Stimulated activated effector memory CD8-positive, alpha-beta T cell treated with anti-CD3 and anti-CD28 coated beads, Interleukin-12 subunit alpha, Interleukin-12 subunit beta, amount 100 ng/mL, for 72 hours (primary cell): ENCODE measurements at places on chromosomes 2 and 18.

- no peak for DNase-seq
Observed at GRCh38 chr2:201768918-201769317, 11.8 kb downstream of the ALS2 start.

GRCh38 chr2:220148471-220149248 lies 521.2 kb downstream of the SLC4A3 start:
- DNase-seq = no peak

DNA sequence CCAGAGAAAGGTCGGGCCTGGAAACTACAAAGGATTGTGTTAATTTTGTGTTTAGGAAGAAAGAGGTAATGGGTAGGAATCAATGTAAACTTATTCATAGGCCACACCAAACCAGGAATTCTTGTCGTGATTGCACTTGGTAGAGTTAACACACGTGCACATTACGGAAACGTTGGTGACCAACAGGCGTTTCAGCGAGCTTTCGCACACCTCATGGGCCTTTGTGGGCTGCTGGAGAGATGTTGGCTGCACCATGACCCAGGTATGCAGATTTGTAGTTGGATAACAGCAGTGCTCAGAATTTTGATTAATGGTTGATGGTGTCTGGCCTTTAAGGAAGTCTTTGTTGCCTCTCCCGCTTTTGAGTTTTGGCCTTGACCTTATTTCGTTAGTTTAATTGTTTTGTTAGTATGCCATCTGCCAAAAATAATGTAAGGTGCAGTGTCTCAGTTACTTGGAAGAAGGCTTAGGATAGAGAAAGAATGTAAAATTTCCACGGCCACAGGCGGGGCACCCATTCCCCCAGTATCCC lies 1.9 kb downstream of the ZNF236 start:
- no peak for DNase-seq

- peak; percentile 80 for DNase-seq
Observed at GRCh38 chr2:199977984-199978415, 22.6 kb downstream of the MAIP1 start.

- DNase-seq = no peak
Observed at GRCh38 chr2:169114056-169114455, 44.7 kb downstream of the DHRS9 start.

DNA sequence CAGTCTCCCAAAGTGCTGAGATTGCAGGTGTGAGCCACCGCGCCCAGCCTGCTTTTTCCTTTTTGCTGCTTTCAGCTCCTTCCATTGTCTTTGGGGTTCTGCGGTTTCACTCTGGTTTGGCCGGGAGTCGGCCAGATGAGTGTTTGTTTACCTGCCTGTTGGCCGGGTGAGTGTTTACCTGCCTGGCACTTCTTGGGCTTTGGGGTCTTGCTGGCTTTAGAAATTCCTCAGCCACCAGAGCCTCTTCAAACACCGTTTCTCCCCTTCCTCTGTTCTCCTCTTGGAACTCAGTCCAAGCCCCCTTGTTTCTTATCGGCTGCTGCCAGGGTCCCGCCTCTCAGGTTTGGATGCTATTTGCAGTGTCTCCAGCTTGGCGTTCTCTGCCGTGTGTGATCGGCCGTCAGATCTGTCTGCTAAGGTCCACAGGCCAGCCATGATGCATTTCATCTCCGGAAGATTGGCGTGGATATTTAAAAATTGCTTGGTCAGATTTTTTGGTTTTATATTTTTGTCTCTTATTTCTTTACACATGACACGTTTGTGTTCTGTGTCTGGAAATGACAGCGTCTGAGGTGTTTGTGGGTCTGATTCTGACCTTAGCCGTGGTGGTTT lies 14.2 kb upstream of the GAL3ST2 start:
- DNase-seq = no peak

DNA sequence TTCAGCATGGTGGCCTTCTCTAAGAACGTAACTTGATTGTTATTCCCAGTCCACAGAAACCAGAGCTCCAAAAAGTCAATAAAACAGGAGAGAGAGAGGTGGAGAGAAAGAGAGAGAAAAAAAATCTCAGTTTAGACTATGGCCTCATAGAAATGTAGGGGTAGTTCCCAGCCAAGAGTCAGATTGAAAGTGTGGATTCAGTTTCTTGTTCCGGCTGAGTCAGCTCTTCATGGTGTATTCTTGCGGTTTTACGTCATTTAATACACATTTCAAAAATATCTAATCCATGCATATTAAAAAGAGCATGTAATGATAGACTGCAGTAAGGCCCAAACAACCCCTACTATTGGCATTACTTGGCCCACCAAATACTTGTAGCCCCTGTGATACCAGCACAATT lies 303.9 kb downstream of the ETAA1 start:
- no peak for DNase-seq

GRCh38 chr2:39568561-39569006 lies 97.1 kb upstream of the TMEM178A start:
- no peak for DNase-seq

GRCh38 chr2:120863661-120864320 lies 128.1 kb downstream of the GLI2 start:
- DNase-seq = no peak

- DNase-seq = no peak
Observed at GRCh38 chr2:112343827-112344585, 68.6 kb downstream of the ZC3H6 start.

GRCh38 chr2:121362774-121363173 lies 77.8 kb upstream of the TFCP2L1 start:
- DNase-seq = no peak

GRCh38 chr2:4635289-4635688 lies 931.9 kb downstream of the DCDC2C start:
- DNase-seq = no peak

DNA sequence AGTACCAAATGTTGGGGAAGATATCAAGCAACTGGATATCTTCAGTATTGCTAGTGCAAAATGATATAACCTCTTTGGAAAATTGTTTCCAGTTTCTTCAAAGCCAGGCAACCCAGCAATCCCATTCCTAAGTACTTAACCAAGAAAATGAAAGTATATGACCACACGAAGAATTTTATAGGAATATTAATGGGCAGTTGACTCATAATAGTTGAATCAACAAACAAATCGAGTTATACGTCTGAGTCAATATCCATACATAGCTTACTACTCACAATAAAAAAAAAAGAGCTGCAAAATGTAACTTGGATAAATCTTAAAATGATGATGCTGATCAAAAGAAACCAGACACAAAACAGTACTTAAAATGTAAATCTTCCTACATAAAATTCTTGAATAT lies 810.4 kb downstream of the METTL4 start:
- DNase-seq = no peak

GRCh38 chr2:199085261-199085660 lies 372.5 kb downstream of the SATB2 start:
- DNase-seq = no peak

DNA sequence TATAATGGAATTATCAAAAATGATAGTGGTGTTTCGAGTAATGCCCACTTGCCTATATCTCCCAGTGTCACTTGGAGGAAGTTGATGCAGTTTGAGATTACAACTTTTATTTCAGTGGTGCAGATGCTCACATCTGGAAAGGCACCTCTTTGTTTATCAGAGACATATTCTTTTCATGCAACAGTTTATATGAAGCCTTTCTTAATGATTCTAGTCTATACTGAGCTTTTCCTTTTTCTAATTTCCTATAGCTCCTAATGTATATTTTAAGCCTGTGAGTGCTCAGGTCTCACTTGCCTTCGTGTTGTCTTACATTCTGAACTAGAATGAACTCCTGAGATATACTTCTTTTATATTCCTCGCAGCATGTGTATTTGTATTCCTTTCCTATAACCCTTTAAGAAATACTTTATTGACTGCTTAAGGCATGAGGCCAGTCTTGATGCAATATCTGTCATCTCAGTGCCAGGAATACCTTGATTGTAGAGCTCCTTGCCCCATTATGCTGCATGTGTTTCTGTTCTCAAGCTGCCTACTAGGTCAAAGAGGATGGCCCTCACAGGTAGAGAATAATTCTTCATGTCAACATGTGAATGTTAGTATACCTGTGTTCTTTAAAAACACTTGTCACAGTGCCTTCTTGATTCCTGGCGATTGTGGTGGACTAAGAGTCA lies 52.6 kb downstream of the VRK2 start:
- no peak for DNase-seq

DNA sequence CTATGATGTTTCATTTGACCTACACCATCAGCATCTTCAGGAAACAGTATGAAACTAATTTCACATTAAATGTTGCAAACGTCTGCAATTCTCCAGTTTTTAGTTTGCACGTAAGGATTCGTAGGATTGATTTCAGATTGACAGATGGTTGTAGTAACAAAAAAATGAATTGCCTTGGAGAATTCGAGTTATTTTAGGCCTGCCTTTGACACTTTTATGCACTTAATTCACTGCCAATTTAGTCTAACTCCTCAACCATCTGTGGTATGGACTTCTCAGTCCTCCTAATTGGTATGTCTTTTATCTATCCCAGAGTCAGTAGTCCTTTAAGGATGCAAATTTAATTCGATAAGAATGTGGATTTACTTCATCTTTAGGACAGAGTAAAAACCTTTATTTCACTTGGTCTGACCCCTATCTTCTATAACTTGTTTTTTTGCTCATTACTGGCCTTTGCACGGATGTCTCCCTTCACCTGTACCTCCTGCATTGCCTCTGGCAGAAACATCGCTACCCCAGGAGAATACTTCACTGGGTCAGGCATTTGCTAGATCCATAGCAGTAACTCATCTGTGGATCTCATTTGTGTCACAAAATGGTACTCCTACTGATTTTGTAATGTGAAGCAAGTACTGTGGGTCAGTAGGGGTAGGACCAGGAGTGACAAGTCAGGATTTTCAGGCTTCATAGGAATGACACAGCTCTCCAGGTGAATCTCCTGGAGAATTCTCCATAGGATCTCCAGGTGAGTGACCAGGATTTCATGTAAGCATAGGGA lies 3.9 kb downstream of the RPL37A start:
- no peak for DNase-seq
